Femur (tissue), 1 donor: ENCODE measurements at places on chromosomes 5 and 9.

DNA sequence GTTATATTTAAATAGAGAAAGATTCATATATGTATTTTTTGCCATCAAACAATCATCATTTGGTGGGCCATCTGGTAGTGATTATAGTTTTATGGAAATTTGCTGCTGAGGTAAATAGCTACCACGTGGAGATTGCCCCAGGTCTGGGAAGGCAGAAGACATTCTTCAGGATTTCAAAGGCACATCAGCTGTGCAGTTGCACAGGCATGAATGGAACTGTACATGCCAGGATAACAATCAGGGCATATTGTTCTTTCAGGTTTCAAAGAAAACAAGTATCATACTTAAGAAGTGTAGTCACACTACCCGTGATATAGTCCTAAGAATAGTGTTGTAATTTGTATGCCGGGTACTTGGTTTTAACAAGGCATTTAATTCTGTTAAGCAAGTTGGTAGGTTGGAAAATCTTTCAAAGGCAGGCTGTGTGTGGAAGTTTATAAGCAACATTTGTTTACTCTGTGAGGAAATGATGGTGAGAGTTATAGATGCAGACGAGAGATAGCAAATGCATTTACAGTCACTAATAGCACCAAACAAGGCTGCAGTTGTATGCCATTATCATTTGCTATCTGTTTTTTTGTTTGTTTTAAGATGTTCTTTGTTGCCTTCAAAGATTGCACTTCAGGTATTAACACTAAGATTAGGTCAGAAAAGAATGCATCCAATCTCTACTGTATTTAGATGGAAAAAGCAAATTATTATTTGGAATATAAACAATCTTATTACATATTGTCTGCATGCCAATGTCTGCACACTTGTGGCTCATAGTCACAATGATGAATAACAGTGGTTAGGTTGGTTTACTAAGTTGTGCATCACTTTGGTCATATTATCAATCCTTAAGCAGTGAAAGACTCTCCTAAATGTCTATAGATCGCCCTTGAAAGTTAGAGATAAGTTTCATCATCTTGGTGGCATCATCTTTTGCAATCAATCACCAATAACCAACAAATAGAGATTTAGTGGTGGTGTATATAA lies 55.3 kb downstream of the RPS23 start:
- no peak for DNase-seq

GRCh38 chr5:60888359-60889061 lies 44.4 kb upstream of the ELOVL7 start:
- DNase-seq = no peak

- DNase-seq = no peak
Observed at GRCh38 chr9:14417237-14417636, 103.3 kb upstream of the NFIB start.

- no peak for DNase-seq
Observed at GRCh38 chr5:137714946-137715345, 20.9 kb downstream of the KLHL3 start.

GRCh38 chr9:5511935-5512580 lies 1.7 kb downstream of the PDCD1LG2 start:
- no peak for DNase-seq

GRCh38 chr5:168365581-168366081 lies 74.2 kb downstream of the WWC1 start:
- no peak for DNase-seq

DNA sequence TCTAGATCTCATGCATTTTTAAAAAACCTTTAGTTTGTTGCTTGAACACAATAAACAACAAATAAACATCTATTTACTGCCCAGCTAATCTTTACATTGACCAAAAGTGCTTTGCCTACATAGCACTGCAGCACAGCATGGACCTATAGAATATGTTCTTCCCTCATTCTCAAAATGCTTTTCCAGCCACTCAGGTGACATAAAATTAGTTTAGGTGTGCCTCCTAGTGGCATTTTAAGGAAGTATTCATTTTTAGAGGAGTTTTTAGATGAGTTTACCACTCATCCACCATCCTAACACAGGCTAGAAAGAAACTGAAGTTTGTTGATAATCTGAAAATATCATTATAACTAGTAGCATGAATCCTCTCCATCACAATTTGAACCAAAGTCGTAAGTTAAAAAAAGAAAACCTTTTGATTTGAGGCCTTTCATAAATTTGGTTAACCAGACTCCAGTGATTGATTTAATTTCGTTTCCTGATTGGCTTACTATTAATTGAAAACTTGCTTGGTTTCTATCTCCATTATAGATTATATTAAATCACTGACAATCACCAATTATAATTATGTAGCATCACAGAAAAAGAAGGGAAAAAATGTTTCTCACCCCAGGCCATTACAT lies 12.6 kb downstream of the PLGRKT start:
- DNase-seq = no peak

- no peak for DNase-seq
Observed at GRCh38 chr5:113167985-113168384, 191.4 kb downstream of the DCP2 start.

GRCh38 chr5:40490464-40491111 lies 189.1 kb upstream of the PTGER4 start:
- no peak for DNase-seq

GRCh38 chr5:74660140-74660539 lies 19.6 kb upstream of the ENC1 start:
- no peak for DNase-seq

GRCh38 chr5:32504329-32504988 lies 59.9 kb upstream of the ZFR start:
- no peak for DNase-seq

GRCh38 chr5:144844086-144844485 lies 673.4 kb downstream of the KCTD16 start:
- no peak for DNase-seq

- no peak for DNase-seq
Observed at GRCh38 chr5:43020399-43020746, 19.7 kb downstream of the ANXA2R start.

GRCh38 chr9:81574405-81574804 lies 114.9 kb downstream of the TLE1 start:
- DNase-seq = no peak

- no peak for DNase-seq
Observed at GRCh38 chr5:90274216-90274615, 135.3 kb downstream of the CETN3 start.

GRCh38 chr9:85743275-85744128 lies 1.7 kb upstream of the AGTPBP1 start:
- DNase-seq = no peak

GRCh38 chr5:97118261-97119006 lies 24.0 kb downstream of the LIX1 start:
- DNase-seq = no peak

GRCh38 chr5:81383867-81384266 lies 10.1 kb downstream of the ACOT12 start:
- DNase-seq = no peak

DNA sequence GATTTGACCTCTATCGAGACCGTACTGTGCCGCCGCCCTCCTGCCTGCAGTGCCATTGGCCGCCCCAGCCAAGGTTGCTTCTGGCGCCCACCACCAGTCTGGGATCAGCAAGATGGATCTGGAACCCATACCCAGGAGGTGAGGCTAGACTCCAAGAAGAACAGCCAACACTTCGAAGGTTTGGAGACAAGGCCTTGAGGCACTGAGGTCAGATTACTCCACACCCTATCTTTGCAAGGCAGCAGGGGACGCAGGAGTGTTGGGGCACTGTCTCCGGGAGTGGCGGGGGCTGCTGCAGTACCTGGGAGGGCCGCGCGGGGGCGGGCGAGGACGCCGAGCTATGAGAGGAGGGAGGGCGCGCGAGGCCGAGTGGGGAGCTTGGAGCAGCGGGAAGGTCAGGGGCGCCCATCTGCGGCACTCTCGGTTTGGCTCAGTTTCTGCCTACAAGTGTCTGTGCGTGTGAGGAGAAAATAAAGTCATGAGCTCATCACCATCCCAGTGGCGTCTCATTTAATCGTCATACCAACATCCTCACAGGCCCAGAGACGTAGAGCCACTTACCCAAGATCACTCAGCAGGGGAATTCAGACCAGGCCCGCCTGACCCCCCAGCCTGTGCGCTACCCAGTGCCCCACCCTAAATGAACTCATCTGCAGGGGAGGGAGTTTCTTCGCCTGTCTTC lies 20.5 kb upstream of the PSD2 start:
- DNase-seq = peak; percentile 76

DNA sequence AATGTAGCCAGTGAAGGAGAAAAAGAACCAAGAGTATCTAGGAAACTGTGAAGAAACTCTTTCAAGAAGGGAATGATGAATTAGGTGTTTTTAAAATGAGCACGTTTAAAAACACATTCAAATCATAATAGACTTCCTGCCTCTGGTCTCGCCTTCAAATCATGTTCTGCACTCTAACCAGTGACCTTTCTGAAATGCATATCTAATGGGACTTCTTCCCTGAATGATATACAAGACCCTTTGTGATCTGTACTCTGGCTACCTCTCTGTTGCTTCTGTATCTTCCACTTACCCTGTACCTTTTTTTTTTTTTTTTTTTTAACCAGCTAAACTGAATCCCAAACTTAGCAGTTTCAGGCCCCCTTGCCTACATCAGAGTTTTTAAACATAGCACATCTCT lies 19.5 kb downstream of the SRFBP1 start:
- no peak for DNase-seq

GRCh38 chr5:79200573-79201183 lies 35.3 kb upstream of the JMY start:
- no peak for DNase-seq

GRCh38 chr5:72355706-72356299 lies 35.6 kb downstream of the PTCD2 start:
- DNase-seq = peak; percentile 39

DNA sequence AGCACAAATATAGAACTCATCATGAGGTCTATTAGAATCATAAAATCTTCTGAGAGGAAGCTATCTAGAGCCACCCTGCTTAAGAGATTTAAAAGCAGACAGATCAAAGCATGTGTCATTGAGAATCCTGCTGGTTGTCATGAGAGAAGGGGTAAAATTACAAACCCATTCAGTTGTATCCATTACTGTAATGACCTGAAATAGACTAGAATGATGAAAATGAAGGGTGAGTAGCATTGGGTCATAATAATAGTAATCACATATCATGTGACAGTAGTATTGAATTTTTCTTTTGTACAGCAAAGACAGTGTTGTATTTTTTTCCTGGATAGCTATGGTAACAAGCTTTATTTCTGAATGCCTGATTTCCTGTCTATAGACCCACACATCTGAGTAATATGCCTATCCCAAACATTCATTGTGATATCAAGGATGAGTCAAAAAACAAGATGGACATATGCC lies 149.0 kb downstream of the PDE4D start:
- no peak for DNase-seq

DNA sequence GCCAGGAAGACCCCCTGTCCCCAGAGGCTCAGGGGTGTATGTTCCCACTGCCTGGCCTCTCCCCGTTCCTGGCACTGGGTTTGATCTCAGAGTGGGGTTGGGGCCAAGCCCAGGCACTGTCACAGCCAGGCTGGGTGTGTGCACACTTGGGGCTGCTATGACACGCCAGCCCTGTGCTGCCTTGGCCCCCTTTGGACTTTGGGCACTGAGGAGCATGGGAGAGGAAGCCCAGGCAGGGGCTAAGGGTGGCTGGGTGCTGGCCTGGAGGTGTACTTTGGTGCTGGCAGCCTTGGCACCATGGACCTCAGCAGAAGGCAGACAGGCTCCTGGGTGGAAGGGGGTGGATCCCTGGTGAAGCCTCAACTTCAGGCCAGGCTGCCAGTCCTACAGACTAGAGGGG lies 223.6 kb upstream of the ISL1 start:
- DNase-seq = no peak

DNA sequence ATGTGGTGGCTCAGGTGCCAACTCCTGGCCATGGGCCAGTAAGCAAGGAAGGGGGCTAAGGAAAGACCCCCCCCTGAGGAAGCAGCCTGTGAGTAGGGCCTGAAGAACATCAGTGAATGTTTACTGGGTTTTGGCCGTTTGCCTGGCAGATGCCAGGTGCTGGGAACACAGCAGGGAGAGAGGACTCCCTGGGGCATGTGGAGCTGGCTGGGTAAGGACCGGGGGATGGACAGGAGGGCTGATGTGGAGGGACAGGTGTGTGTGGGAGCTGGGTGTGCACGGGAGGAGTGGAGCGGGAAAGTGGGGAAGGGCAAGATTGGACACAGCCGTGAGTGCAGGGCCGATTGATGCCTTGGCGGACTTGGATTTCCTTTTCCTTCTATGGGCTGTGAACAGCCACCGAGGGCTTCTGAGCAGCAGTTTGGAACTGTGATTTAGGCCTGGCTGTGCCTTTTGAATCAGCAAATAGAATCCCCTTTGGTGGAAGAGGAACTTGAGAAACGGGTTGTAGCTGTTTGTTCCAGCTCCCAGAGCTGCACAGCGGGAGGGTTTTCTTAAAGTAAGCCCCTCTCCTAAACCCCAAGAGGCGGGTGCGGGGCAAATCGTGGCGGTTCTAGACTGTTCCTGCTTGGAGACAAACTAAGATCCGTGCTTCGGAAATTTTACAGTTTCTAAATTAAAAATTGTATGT lies 3.1 kb downstream of the HMCN2 start:
- no peak for DNase-seq

DNA sequence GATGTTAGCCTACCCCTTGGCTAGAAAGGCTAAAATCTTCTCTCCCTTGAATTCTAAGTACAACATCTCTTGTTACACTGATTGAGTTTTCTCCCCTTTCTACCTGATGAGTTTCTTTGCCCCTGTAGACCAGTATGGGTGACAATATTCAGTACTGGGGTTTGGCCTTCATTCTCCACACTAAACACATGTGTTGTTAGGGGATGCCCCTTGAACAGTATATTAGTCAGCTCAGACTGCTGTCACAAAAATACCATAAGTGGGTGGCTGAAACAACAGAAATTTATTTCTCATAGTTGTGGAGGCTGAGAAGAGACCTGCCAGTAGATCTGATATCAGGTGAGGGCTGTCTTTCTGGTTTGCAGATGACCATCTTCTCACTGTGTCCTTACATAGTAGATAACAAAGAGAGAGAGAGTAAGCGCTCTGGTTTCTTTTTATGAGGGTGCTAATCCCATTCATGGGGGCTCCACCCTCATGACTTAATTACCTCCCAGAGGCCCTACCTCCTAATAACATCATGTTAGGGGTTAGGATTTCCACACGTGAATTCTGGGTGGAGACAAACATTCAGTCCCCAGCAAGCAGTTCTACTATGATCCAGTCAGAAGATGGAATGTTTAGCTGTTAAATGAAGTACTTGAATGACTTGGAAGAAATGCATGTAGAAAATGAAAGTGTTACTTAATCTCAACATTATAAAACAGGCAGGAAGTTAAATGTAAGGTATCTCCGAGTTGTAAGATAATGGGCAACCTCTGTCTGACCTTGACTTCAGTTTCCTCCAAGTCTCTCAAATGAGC lies 17.5 kb downstream of the VLDLR start:
- DNase-seq = no peak

DNA sequence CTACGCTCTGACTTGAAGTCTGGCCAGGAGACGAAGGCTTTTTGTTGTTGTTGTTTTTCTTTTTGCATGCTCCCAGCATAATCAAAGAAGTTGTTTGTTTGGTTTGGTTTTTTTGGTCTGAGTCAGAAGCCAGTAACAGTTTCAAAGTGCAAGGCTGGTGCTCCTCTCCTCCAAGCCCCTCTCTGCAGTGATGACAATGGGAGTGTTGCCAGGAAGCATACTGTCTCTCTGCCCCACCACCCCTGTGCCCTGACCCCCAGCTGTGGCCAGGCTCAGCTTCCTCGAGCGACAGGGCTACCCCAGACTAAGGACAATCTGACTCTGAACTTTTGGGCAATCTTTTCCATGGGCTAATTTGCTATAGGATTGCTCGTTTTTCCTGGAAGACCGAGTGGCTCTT lies 173.8 kb upstream of the PITX1 start:
- DNase-seq = peak; percentile 6

- DNase-seq = no peak
Observed at GRCh38 chr5:173832386-173832785, 55.8 kb upstream of the CPEB4 start.
